Vagina (tissue), 2 donors: ENCODE measurements at places on chromosomes 13 and 19.

DNA sequence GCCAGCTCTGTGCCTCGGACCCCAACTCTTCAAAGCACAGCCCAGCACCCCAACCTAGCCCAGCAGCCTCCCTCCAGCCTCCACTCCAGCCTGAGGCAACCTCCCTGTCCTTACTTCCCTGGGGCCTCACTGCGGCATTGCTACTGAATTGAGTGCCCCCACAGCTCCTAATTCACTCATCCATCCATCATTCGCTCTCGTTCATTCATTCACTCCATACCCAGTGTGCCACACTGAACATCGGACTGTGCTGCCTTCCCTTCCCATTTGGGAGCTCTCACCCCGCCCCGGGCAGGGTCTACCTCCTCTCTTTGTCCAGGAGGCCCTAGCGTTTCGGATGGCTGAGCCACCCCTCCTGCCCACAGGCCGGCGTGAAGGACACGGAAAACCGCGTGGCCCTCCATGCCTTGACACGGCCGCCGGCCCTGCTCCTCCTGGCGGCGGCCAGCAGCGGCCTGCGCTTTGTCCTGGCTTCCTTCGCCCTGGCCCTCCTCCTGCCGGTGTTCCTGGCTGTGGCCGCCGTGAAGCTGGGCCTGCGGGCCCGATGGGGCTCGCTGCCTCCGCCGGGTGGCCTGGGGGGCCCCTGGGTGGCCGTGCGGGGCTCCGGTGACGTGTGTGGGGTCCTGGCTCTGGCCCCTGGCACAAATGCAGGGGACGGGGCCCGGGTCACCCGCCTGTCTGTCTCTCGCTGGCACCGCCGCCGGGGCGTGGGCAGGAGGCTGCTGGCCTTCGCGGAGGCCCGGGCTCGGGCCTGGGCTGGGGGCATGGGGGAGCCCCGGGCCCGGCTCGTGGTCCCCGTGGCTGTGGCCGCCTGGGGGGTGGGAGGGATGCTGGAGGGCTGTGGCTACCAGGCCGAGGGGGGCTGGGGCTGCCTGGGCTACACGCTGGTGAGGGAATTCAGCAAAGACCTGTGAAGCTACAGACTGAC, 1.3 kb downstream of the NAT14 start:
- DNase-seq = no peak

DNA sequence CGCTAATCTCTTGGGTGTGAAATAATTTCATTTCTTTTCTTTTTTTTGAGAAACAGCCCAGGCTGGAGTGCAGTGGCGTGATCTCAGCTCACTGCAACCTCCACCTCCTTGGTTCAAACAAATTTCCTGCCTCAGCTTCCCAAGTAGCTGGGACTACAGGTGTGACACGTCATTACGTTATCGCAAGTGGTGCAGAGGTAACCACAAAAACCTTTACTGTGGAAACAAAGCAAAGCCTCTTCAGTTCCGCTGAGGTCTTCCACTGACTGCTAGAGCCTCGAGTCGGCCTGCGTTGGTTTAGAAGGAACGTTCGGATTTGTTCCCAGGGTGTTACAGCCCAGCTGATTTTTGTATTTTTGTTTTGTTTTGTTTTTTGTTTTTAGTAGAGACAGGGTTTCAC, 2.0 kb upstream of the ZNF784 start:
- no peak for DNase-seq

GRCh38 chr13:96898212-96898611, 96.1 kb downstream of the OXGR1 start:
- no peak for DNase-seq

DNA sequence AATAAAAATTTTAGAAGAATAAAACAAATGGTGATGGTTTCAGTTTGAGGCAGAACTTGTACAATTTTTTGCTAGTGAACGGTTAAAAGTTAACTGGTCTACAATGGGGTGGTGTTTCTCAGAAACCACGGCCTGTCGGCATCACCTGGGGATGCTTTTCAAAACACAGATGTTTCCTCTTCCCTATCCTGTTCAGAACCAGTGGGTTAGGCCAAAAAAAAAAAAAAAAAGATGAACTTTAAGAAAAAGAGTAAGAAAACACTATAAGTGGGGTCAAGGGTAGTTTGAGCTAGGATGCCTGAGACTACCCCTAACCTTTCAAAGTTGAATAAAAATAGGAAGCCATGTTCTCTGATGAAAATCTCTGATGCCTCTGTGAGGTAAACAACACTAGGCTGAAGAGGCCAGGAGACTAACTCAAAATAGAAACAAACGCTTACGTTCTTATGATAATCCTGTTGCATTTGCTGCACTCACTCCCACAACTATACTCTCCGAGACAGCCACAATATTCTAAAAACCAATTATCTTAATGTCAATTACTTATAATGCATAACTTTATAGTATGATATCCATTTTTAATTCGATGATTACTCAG, 3.3 kb downstream of the MTIF3 start:
- DNase-seq = no peak

DNA sequence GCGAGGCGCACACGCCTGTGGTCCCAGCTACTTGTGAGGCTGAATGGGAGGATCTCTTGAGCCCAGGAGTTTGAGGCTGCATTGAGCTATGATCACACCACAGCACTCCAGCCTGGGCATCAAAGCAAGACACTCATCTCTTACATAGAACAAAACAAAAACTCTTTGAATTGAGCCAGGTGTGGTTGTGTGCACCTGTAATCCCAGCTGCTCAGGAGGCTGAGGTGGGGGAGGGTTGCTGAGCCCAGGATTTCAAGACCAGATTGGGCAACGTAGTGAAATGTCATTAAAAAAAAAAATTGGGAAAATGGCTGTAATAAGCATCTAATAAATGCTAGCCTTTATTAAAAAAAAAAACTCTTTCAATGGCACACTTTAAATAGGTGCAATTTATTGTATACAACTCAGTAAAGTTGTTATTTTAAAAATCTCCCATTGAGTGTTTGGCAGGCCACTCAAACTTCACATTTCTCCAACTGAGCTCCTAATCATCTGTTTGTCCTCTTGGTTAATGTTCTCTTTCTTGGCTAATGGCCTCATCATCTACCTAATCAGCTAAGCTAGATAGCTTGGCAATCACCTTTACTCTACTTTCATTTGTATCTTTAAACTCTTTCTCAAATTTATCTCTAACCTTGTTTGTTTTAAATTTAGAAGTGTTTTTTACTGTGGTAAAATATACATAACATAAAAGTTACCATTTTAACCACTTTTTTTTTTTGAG, 28.1 kb upstream of the HMGB1 start:
- no peak for DNase-seq

GRCh38 chr19:39212375-39212742, 8.3 kb upstream of the SYCN start:
- no peak for DNase-seq

GRCh38 chr13:113765564-113765910, 6.5 kb downstream of the TMEM255B start:
- no peak for DNase-seq

DNA sequence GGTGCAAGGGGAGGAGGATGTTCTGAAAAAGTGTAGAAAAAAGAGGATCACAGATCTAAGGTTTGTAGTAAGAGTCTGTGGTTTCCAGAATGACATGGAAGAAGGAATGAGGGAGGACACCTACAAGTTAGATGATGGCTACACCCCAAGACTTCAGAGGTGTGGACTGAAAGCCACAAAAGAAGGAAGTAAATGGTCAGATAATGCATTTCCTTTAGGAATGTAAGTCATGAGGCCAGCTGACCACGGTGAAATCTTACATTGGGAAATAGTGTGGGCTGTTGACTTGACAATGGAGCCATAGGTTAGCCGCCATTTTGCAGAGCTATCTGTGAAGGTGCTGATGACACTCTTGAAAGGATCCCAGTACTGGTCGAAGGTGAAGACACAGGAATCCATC, 25.3 kb upstream of the FBXO27 start:
- DNase-seq = no peak

- no peak for DNase-seq
These were observed 315.9 kb downstream of the DCT start for GRCh38 chr13:94163535-94163934.

DNA sequence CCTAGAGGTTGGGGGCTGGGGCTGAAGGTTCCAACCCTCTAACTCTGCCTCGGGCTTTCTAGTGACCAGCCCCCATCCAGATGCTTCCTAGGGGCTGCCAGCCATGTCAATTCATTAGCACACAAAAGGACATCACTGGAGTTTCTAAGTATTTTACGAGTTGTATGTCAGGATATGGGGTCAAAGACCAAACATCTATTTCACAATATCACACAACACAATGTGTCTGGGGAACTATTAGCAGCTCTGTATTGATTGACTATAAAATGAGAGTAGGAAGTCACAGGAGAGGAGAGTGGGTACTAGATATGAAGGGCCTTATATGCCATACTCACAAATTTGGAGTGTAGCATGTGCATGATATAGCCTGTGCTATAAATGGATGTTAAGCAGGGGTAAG, 42.1 kb downstream of the LPAR6 start:
- no peak for DNase-seq

GRCh38 chr19:33616857-33617256, 4.9 kb upstream of the CHST8 start:
- no peak for DNase-seq

DNA sequence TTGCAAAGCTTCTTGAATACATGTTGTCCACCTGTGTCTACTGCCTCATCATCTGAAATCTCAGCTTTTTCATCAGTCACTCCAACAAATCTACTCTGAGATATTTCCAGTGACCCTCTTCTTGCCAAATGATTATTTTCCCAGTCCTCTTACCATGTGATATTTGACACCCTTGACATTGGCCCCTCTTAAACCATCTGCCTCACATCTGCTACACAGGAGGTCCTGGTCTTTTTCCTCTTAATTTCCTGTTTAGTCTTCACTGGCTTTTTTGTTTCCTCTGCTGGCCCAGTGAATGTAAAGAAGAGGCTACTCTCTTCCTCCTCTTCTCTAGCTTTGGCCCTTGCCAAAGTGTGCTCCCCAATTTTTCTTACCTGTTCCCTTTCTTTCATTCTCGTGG, 218.7 kb downstream of the DNAJC15 start:
- no peak for DNase-seq

- no peak for DNase-seq
These were observed 2858.1 kb upstream of the PCDH20 start for GRCh38 chr13:64273780-64274179.

- no peak for DNase-seq
These were observed 1.8 kb downstream of the NCAN start for GRCh38 chr19:19213426-19214158.

GRCh38 chr13:45082964-45083363, 37.3 kb upstream of the GTF2F2 start:
- DNase-seq = no peak

DNA sequence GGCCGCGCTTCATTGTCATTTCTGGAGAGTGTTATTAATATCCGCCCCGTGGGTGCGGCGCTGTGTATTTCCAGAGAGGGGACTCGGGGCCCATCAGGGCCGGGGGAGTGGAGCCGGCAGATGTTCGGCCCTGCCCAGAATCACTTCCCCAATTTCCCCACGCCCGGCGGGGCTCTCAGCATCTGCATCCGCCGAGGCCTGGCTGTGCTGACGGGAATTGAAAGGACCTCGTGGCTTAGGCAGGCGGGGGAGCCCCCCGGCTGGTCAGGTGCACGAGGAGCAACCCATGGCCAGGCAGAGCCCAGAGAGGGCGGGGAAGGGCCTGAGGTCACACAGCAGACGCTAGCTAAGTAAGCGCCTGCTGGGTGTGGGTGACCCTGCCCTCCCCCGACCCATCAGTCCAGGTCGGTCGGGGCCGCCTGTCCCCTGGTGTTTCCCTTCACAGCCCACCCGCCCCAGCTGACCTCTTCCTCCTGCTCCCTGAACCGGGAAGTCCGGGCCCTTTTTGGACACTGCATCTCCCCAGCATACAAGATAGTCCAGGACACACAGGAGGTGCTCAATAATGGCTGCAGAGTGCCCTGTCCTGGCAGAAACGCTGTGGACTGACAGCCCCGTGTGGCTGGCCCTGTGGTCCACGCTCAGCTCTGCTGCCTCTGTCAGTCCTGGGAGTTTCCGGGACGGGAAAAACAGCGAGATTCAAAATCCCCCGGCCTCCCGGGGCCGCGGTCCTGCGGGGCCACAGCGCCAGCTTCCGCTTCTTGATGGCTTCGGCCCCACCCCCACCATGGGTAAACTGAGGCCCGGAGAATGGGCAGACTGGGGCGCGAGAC, 22.1 kb downstream of the ARID3A start:
- DNase-seq = no peak
